Osteocyte (in vitro differentiated cells): ENCODE measurements at places on chromosomes 5 and 9. TPM values are rescaled to one million over a fixed set of nuclear protein-coding genes. Genes with fewer than 3 reads are reported as not detected.

Gene SMIM33
- total RNA-seq: not detected in 2 replicates

DNA sequence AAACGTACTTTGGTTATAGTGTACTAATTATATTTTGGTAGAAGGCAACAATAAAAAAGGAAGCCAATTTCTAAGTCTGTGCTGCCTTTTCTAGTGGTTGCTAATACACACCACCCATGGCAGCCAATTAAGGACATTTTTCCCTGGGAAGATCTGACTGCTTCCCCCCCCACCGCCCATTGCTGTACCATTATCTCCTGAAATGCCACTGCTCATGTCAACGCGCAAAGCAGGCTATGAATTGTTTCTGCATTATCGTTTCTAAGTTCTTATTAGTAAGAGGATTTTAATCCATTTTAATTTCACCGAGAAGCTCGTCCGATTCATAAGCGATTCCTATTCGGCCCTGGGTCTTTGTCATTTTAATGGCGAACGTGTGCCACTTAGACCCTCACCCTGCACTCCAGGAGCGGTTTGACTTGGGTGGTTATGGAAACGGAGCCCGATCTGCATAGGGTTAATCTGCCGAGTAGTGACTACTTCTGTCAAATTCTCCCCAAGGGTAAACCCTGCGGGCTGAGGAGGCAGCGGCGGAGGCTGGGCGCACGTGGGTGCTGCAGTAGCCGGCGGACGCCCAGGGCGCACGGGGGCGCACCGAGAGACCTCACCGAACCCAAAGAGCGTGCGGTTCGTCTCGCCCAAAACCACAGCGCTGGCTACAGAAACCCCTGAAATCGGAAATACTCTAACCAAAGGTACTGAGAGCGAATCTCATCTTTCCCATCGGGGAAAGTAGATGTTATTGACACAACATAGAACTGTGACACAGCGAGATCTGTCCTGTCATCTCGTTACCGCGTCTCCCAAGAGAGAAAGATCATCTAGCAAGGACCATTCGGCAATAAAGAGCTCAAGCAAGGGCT, 55.8 kb upstream of the SHC3 start:
- H3K4me3 ChIP-seq: no peak overlapping the region
- peaks cover 22% of the 10 kb centered on the region for H3K27me3 ChIP-seq
- H3K36me3 ChIP-seq: no peaks in the 10 kb centered on the region
- DNase-seq: no peak
- no peak overlapping the region for H3K27ac ChIP-seq
- H3K4me1 ChIP-seq: no peaks in the 10 kb centered on the region

DNA sequence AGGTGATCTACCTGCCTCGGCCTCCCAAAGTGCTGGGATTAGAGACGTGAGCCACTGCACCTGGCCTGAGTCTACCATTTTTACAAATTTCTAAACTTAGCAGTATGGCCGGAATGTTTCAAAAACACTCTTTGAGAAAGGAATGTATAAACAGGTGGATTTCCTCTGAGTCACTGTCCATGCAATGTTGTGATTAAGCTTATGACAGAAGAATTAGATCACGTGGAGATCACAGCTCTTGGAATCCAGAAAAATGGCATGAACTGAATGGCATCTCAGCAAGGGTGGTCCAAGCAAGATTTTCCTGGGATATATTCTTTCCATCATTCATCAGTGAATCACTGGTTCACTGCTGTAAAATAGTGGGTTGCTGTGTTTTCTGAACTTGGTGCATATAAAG, 865.0 kb downstream of the PTPRD start:
- no peak for DNase-seq
- H3K27ac ChIP-seq: peak overlapping the region; percentile 35
- no peaks in the 10 kb centered on the region for H3K36me3 ChIP-seq
- H3K27me3 ChIP-seq: no peaks in the 10 kb centered on the region
- H3K4me1 ChIP-seq: peaks cover 74% of the 10 kb centered on the region

GRCh38 chr5:1945606-1946005, 62.9 kb upstream of the IRX4 start:
- no peak for DNase-seq
- H3K36me3 ChIP-seq: no peaks in the 10 kb centered on the region
- H3K4me3 ChIP-seq: no peak overlapping the region
- H3K27ac ChIP-seq: no peak overlapping the region
- peaks cover 9% of the 10 kb centered on the region for H3K27me3 ChIP-seq
- H3K4me1 ChIP-seq: no peaks in the 10 kb centered on the region
